EL (cell line): ENCODE measurements at places on chromosomes 2 and 18.

- DNase-seq = no peak
Observed at GRCh38 chr2:47675196-47675825, 107.6 kb upstream of the MSH6 start.

DNA sequence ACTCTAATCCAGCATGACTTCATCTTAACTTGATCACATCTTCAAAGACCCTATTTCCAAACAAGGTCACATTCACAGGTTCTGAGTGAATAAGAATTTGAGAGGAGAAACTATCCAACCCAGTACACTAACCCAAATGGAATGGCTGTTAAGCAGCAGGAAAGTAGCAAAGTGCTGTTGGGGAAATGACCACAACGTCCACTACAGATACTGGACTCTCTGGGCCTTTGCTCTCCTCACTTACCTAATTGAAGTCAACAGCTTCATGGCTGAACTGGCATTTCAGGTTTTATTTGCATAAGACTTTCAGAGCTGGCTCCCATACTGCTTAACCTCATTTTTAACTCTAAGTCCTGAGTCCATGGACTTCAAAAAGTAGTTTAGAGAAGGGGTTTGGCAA, 38.0 kb upstream of the ACVR2A start:
- peak; percentile 45 for DNase-seq

DNA sequence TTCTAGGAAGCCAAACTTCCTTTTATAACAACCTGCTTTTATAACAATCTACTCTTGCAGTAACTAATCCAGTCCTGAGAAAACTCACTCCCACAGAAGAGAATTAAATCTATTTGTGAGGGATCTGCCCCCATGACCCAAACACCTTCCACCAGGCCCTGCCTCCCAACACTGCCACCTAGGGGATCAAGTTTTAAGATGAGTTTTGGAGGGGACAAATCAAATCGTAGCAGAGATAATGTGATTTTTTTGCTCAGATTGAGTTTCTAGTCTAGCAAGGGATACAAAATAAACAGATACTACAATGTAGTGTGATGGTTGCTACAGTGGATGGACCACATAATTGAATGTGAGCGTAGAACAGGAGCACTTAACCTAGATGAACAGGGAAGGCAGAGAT, 52.2 kb downstream of the NCOA1 start:
- DNase-seq = no peak

GRCh38 chr2:127611076-127611925, 34.7 kb upstream of the GPR17 start:
- no peak for DNase-seq

DNA sequence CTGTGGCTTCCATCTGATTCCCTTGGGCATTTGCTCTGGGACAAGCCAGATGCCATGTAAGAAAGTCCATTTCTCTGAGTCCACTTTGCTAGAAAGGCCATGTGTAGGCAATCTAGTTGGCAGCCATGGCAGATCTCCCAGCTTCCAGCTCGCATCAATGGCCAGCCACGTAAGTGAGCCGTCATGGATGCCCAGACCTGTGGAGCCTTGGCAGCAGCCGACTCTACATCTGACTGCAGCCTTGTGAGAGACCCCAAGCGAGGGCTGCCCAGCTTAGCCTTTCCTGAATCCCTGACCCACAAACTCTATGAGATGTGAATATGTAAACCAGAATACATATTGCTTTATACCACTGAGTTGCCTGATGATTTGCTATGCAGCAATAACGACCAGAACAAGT, 533.5 kb downstream of the PARD3B start:
- no peak for DNase-seq

GRCh38 chr2:101012706-101013181, 10.7 kb downstream of the RPL31 start:
- DNase-seq = peak; percentile 54
